NCI-H2107 (cell line): ENCODE measurements at places on chromosomes 13 and 19.

GRCh38 chr19:39141929-39142328 is 16.3 kb downstream of the PAK4 start:
- DNase-seq, result no peak

DNA sequence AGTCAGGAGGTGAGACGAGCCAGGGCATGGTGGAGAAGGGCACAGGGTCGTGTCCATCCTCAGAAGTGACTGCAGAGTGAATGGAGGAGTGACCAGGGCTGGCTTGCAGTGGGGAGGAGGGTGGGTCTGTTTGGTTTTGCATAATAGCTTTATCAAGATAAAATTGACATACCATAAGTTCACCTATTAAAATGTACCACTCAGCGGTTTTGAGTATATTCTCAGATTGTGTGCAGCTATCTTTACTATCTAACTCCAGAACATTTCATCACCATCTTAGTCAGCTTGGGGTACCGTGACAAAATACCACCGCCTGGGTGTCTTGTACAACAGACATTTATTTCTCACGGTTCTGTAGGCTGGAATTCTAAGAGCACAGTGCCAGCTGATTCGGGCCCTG is 13.2 kb downstream of the ZNF8 start:
- DNase-seq, result no peak

DNA sequence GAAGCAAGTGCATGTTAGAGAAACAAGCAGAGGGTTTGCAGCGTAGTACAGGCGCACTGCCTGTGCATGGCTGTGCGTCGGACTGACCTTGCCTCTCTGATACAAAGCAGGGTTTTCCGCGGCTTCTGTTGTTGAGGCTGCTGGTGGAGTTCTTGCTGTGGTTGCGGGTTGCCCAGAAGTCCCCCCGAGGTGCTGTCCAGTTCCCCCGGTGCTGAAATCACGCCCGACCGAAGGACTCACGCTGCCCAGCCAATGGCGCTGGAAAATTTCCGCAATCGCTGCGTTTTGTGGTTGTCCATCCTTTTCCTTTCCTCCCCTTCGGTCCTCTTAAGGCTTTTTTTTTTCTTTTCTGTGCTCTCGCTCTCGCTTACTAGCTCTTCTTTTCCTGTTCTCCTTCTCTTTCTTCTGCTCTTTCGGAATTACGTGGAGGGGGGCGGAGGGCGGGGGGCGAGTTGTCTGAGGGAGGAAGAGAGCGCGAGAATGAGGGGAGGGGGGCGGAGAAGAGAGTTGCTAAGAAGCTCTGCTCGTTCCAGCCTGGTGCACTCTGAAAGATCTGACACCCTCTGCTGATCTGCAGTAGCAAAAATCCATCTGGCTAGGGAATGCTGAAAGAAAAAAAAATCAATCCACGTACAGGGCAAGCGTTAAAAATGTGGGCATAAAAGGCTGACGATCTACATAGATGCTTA is at the start of gene SLITRK1:
Gene SLITRK1, minus strand, starts transcription at position 558 of the 689 bp plus-strand sequence. CDS start 967 bp downstream, outside the sequence.
- no peak for DNase-seq

- DNase-seq, result no peak
Measured at GRCh38 chr19:9156304-9156703, 16.1 kb downstream of the ZNF317 start.

DNA sequence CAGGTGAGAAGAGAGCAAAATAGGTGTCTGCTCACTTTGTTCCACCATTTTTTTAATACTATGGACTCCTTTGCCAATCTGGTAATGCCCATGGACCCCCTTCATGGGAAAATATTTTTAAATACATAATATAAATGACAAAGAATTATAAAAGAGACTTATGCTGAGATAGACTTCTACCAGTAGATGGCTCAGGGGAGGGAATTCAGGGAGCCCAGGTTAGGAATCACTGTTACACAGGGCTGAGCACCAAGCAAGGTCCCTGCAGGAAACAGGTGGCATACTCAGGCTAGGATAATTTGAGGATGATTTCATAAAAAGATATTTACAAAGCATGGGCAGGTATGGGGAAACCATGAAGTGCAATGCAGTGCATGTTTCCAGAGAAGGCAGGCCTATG is 525.9 kb downstream of the FGF9 start:
- DNase-seq, result no peak

DNA sequence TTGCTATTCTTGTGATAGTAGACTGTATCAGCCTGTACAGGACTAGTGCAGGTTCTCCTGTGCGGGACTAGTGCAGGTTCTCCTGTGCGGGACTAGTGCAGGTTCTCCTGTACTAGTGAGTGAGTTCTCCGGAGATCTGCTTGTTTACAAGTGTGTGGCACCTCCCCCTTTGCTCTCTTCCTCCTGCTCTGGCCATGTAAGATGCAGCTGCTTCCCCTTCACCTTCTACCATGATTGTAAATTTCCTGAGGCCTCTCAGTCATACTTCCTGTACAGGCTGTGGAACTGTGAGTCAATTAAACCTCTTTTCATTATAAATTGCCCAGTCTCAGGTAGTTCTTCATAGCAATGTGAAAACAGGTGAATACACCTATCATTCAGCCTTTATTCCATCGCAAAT is 289.6 kb downstream of the TEX29 start:
- DNase-seq, result no peak

DNA sequence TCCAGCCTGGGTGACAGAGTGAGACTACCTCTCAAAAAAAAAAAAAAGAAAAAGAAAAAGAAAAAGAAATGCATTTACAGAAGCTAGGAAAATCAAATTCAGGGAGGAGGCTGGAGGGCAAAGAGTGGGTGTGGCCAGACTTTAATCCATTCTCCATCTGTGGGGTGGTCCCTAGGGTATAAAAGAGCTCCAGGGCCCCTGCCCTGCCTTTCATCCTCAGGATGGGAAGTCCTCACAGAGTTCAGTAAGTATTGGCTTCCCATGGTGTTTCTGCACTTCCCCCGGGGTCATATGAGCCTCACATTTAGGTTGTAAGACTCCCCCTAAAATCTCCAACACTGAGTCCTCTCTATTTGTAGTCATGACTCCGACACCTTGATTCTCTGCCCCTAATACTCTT is 33.0 kb downstream of the DPRX start:
- no peak for DNase-seq

DNA sequence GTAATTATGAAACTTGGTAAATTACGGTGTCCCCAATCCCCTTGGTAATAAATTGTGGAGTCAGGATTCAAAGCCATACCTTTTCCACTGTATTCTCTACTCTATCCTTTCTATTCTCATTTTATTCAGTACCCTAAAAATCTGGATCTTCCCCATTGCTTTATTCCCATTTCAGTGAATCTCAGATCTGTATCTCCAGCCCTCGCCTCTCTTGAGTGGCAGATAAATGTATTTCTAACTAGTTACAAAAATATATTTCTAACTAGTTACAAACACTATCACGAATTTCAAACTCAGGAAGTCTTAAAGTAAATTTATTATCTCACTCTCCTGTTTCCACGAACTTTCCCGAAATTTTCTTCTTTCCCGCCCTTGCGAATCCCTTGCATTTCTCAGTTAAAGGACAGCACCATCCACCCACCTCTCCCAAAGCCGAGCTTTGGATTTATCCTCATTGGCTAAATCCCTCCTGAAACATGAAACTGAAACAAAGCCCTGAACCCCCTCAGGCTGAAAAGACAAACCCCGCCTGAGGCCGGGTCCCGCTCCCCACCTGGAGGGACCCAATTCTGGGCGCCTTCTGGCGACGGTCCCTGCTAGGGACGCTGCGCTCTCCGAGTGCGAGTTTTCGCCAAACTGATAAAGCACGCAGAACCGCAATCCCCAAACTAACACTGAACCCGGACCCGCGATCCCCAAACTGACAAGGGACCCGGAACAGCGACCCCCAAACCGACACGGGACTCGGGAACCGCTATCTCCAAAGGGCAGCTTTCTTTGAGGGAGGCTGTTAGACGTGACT is 164.3 kb upstream of the PABPC3 start:
- DNase-seq, result no peak

GRCh38 chr19:30023330-30023729 is 81.3 kb downstream of the URI1 start:
- no peak for DNase-seq

GRCh38 chr19:19457671-19458070 is 52.2 kb downstream of the GATAD2A start:
- no peak for DNase-seq

DNA sequence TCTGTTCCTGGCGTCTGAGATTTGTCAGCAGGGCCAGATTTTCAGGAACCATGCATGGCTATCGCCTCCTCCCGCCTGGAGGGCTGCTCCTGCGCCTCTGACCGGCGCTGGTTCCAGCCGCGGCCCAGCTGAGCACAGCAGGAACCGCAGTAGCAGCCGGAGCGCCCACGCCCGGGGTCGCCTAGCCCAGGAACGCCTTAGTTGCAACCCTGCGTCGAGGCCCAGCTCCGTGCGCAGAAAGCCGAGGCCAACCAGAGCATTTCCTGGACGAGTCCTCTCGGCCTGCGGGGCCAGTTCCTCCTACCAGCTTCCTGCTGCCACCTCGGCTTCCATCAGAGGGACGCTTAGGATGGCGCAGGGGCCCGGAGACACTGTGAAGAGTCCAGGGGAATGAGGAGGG is 74.9 kb downstream of the ZNF492 start:
- DNase-seq, result no peak

GRCh38 chr19:38831142-38831605 is 420 bp downstream of the ECH1 start:
- DNase-seq, result no peak

GRCh38 chr19:28632371-28633080 is 580.4 kb downstream of the UQCRFS1 start:
- no peak for DNase-seq

- no peak for DNase-seq
Measured at GRCh38 chr13:99648066-99648665, 146.9 kb downstream of the TM9SF2 start.

GRCh38 chr13:104461049-104461448 is 1394.8 kb upstream of the SLC10A2 start:
- no peak for DNase-seq

- no peak for DNase-seq
Measured at GRCh38 chr13:32428581-32429432, 877 bp upstream of the N4BP2L1 start.

DNA sequence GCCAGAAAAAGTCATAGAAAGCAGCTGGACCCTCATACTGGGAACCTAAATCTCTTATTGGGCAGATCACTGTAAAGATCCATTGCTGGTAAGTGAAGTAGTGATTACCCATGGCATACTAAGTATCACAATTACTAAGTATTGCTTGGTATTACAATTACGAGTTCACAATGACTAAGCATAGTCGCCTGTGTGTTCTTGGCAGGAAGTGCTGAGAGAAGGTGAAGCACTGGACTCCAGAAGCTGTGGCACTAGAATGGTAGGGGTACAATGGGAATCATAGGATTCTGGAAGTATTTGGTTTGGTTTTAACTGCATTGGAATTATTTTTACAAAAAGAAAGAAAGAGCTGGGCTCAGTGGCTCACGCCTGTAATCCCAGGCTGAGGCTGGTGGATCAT is 20.3 kb downstream of the LGALS16 start:
- no peak for DNase-seq
